ENCODE measurements at places on chromosomes 7 and 10.
A peak's percentile ranks its signal among the peaks of the same experiment; 100 is the strongest.

DNA sequence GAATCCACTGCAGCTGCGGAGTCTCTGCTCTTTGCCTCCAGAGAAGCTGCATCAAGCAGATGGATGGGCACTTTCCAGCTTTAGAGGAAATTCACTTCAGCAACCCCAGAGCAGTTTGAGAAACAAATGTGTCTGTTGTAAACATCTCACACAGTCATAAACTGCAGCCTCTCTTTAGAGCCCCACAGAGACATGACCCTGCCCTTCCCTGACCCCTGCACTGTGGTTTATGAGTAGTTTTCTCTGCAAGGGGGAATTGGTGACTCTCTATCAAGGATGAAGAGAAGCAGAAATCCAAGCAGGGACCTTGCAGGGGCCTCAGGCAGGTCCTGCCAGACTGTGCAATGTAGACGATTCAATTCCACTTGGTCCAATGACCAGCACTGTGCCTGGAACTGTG lies 160.2 kb downstream of the SH2D4B start:
- no peak overlapping the region for H3K4me3 ChIP-seq
- H3K36me3 ChIP-seq = no peaks in the 10 kb centered on the region
- H3K27ac ChIP-seq = no peak overlapping the region

DNA sequence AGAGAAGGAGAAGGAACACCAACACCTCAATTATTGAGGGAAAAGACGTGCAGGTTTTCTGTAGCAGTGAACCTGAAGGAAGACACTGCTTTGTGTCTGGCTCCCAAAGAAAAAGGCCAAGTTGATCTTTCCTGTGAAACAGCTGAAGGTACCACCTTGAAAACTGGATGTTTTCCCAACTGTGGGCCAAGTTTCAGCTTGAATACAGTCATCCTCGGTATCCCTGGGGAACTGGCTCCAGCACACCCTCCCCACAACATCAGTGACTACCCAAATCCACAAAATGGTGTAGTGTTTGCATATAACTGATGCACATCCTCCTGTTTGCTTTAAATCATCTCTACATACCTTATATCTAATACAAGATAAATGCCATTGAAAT lies 297.0 kb upstream of the PITRM1 start:
- no peaks in the 10 kb centered on the region for H3K36me3 ChIP-seq
- H3K4me1 ChIP-seq = peaks cover 75% of the 10 kb centered on the region
- DNase-seq = no peak
- no peak overlapping the region for H3K4me3 ChIP-seq

DNA sequence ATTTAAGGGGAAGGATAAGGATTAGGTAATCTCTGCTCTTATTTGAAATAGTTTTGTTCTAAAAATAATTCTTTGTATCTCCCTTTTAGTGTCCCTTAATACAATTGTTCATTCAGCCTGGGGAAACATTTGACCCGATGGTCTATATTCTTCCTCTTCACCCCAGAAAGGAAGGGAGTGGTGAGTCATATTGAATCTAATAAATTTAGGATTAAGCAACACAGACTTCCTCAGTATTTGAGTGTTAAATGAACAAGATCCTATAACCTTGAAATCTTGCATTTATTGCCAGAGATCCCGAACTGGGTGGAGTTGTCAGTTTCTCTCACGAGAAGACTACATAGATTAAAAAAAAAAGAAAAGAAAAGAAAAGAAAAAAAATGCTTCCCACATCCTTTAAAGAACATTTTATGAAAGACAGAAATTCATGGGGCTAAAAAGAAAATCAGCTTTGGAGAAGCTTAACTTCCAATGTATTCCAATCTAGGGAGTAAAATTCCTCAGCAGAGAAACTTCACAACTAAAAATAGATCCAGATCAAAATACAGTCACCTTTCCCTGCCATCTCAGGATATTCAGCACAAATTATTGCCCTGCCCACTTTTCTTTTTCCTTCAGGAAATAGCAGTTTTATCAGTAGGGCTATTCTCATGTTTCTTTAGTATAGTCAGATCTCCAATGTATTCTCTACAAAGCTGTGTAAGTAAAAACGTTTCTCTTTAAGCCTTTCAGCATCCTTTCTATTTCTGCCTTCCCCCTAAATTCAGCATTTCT lies 82.2 kb downstream of the SEMA3D start:
- no peaks in the 10 kb centered on the region for H3K27me3 ChIP-seq
- H3K4me1 ChIP-seq = peaks cover 30% of the 10 kb centered on the region
- no peaks in the 10 kb centered on the region for H3K36me3 ChIP-seq
- H3K4me3 ChIP-seq = no peak overlapping the region
- H3K27ac ChIP-seq = no peak overlapping the region

DNA sequence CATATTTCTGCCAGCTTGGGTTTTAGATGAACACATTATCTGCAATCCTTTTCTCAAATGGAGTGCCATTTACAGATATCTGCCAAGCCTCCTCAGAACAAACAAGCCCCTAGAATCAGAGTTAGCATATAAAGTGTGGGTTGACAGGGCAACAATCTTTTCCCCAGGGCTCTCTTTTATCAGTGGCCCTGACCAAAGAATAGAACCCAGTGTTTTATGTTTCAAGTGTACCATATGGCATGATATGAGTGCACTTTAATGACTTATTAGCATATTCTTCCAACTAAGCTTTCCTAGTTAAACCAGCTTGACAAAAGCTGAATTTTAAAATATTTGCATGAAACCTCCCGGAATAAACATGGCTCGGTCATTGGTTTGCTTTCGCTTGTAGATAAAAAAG lies 57.3 kb downstream of the EVX1 start:
- DNase-seq = no peak
- no peaks in the 10 kb centered on the region for H3K4me1 ChIP-seq
- no peak overlapping the region for H3K27ac ChIP-seq
- no peak overlapping the region for H3K4me3 ChIP-seq

GRCh38 chr10:101354328-101355071 lies 535 bp downstream of the BTRC start:
- DNase-seq = peak; percentile 70
- H3K27ac ChIP-seq = peak overlapping the region; percentile 97
- H3K27me3 ChIP-seq = peaks cover 12% of the 10 kb centered on the region
- no peaks in the 10 kb centered on the region for H3K36me3 ChIP-seq
- peak overlapping the region; percentile 98 for H3K4me3 ChIP-seq
- peaks cover 27% of the 10 kb centered on the region for H3K4me1 ChIP-seq

- peaks cover 47% of the 10 kb centered on the region for H3K27me3 ChIP-seq
- H3K36me3 ChIP-seq = no peaks in the 10 kb centered on the region
- no peaks in the 10 kb centered on the region for H3K4me1 ChIP-seq
- no peak overlapping the region for H3K27ac ChIP-seq
- no peak overlapping the region for H3K4me3 ChIP-seq
These were observed 264.2 kb upstream of the SLC26A5 start for GRCh38 chr7:103710247-103710646.

GRCh38 chr7:116159711-116160110 lies 50.6 kb upstream of the TES start:
- H3K4me1 ChIP-seq = no peaks in the 10 kb centered on the region
- no peaks in the 10 kb centered on the region for H3K27me3 ChIP-seq
- no peak overlapping the region for H3K27ac ChIP-seq
- H3K4me3 ChIP-seq = no peak overlapping the region
- no peaks in the 10 kb centered on the region for H3K36me3 ChIP-seq

DNA sequence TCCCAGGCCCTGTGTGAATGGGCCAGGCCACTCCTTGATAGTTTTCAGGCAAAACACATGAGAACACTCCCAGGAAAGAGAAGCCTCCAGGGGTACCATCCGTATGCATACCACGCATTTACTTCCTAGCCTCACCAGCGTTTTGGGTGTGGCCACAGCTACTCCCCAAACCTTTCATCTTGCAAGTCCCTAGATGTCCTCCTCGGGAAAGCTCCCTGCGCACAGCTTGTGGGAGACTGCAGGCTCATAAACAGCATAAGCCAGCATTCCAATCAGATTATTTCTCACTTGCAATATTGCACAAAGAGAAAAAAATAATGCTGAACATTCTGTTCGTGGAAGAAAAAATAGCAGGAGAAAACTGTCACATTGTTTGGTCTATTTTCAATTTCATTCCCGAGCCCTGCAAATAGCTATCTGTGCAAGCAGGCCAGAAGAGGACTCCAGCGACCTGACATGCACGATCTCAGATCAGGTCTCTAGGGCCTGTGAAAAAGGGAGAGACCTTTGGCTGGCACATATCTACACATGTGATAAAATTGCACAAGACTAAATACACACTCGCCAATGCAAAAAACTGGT lies 175.6 kb downstream of the PLXNA4 start:
- no peak for DNase-seq
- H3K27ac ChIP-seq = no peak overlapping the region
- H3K4me3 ChIP-seq = no peak overlapping the region
- peaks cover 9% of the 10 kb centered on the region for H3K36me3 ChIP-seq
- H3K27me3 ChIP-seq = no peaks in the 10 kb centered on the region

- peaks cover 2% of the 10 kb centered on the region for H3K27me3 ChIP-seq
- no peak for DNase-seq
- H3K36me3 ChIP-seq = no peaks in the 10 kb centered on the region
- H3K4me3 ChIP-seq = no peak overlapping the region
These were observed 264.8 kb downstream of the KIF20B start for GRCh38 chr10:89966211-89966610.

- H3K4me1 ChIP-seq = no peaks in the 10 kb centered on the region
- DNase-seq = no peak
- no peaks in the 10 kb centered on the region for H3K27me3 ChIP-seq
These were observed 149.3 kb upstream of the SHH start for GRCh38 chr7:155961241-155962190.

DNA sequence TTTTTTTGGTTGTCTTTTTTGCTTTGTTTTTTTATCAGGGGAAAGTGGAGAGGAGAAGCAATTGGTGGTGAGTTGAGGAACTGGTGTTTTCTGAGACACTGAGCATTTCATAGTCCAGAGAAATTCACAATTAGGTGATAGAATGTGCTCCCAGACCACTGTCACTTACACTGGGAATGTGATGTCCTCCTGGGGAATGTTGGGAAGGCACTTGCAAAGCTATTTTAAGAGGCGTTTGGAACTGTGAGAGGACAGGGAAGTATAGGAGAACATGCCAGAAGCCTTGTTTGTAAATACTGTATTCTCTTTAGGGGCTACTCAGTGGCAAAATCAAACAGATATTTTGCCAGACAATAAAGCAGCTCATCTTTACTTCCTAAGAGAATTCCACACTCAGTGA lies 16.0 kb downstream of the CHRM2 start:
- H3K36me3 ChIP-seq = no peaks in the 10 kb centered on the region
- no peaks in the 10 kb centered on the region for H3K27me3 ChIP-seq
- no peak overlapping the region for H3K4me3 ChIP-seq
- H3K4me1 ChIP-seq = no peaks in the 10 kb centered on the region
- DNase-seq = no peak

DNA sequence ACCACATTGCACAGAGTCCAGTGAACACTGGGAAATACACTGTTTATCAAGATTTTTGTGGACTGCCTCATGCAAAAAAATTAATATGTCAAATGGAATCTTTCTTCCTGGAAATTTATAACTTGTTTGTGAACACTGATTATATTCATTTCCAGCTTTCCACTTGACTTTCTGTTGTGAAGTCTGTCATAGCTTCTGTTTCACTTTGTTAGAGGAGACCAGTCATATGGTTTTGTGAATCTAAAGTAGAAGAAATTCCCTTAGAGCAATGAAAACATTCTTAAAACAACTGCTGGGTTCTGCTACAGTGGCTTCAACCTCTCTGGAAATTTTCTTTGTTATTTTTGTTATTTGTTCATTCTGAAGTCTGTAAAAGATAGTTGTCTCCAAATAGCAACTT lies 349.5 kb upstream of the NFE2L3 start:
- DNase-seq = no peak
- no peak overlapping the region for H3K4me3 ChIP-seq
- no peak overlapping the region for H3K27ac ChIP-seq
- H3K4me1 ChIP-seq = peaks cover 5% of the 10 kb centered on the region

GRCh38 chr10:44325157-44325556 lies 59.7 kb downstream of the CXCL12 start:
- DNase-seq = no peak
- H3K4me3 ChIP-seq = no peak overlapping the region
- H3K36me3 ChIP-seq = no peaks in the 10 kb centered on the region
- H3K27me3 ChIP-seq = peaks cover 13% of the 10 kb centered on the region
- no peak overlapping the region for H3K27ac ChIP-seq
- H3K4me1 ChIP-seq = no peaks in the 10 kb centered on the region

GRCh38 chr10:16592378-16592777 lies 70.7 kb upstream of the C1QL3 start:
- DNase-seq = no peak
- H3K27me3 ChIP-seq = no peaks in the 10 kb centered on the region
- H3K27ac ChIP-seq = no peak overlapping the region
- no peaks in the 10 kb centered on the region for H3K4me1 ChIP-seq

DNA sequence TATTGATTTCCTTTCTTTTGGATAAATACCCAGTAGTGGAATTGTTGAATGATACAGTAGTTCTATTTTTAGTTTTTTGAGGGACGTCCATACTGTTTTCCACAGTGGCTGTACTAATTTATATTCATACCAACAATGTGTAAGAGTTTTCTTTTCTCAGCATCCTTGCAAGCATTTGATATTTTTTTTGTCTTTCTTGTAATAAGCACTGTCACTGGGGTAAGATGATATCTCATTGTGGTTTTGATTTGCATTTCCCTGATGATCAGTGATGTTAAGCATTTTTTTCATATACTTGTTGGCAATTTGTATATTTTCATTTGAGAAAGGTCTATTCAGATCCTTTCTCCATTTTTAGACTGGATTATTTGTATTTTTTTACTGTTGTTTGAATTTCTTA lies 308.7 kb downstream of the PTEN start:
- H3K36me3 ChIP-seq = peaks cover 6% of the 10 kb centered on the region
- no peak for DNase-seq
- no peak overlapping the region for H3K4me3 ChIP-seq
- no peak overlapping the region for H3K27ac ChIP-seq

DNA sequence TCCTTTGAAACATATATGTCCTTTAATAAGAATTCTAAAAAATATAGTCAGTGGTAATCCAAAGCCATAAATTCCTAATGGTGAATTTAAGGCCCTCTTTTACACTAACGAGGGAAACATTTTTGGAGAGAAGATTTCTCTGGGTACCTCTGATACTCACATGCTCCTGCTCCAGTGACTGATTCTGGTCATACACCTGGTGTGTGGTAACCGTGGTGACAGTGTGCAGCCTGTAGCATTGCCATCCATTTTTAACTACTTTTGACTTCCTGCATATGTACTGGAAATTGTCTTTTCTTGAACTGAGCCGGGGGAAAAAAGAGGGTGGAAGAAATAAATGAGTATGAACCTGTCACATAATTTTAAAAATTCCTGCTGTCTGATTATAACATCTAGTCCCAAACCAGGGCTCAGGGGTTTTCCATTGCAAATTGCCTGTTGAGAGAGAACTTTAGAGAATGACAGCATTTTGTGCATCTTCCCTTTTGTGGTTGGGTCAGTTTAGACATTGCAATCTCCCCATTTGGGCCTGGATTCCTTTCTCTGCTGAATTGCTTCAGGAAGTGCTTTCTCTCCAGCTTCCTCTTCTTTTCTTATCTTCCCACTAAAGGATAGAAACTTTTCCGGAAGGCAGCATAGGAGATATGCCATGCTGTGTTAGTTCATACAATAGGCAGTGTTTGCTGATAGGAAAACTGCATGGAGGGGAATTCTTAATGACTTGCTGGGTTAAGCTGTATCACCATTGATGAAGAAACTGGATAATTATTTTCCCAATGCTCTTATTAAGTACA lies 125.5 kb downstream of the GRM3 start:
- no peak overlapping the region for H3K4me3 ChIP-seq
- no peak for DNase-seq
- no peaks in the 10 kb centered on the region for H3K36me3 ChIP-seq
- H3K27me3 ChIP-seq = no peaks in the 10 kb centered on the region
